ENCODE measurements at places on chromosomes 6 and 20.

- DNase-seq, result no peak
Measured at GRCh38 chr6:74170118-74170517, 474.1 kb downstream of the CD109 start.

GRCh38 chr6:36514554-36515456 is 32.5 kb downstream of the STK38 start:
- DNase-seq, result no peak

DNA sequence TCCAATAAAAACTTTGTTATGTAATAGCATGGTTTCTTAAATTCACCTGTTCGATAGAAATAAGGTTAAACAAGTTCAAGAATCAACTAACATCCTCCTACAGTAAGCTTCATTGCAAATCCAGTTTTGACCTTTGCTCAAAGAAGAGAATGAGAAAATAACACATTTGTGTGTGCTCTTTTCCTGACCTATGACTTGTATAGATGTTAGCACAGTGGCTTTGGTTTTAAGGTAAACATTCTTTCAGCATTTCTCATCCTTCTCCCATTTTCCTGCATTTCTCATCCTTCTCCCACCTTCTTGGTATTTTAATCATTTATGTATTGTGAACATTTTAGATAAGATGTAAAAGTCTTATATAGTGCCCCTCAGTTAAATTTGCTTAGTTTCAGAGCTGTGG is 73.9 kb downstream of the PLCB1 start:
- no peak for DNase-seq

- DNase-seq, result no peak
Measured at GRCh38 chr20:61927826-61928541, 137.7 kb downstream of the TAF4 start.

DNA sequence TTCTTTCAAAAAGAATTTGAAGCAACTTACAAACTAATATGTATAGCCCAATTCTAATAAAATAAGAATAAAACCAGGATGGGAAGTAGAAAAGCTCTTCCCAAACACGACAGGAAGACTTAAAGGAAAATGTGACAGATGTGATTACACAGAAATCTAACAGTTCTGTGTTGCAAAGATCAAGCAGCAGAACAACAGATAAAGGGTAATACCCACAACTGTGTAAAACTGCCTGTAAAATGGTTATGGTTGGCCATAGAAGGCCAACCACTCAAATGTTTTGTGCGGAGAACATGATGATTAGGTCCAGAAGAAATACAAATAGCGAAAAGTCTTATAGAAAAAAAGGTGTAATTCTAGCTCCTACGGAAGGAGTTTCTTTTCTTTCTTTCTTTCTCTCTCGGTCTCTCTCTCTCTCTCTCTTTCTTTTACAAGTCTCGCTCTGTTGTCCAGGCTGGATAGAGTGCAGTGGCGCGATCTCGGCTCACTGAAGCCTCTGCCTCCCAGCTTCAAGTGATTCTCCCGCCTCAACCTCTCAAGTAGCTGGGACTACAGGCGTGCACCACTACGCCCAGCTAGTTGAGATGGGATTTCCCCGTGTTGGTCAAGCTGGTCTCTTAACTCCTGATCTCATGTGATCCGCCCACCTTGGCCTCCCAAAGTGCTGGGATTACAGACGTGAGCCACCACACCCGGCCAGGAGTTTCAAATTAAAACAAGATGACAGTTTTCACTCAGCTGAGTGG is 128.5 kb downstream of the QRSL1 start:
- DNase-seq, result no peak

GRCh38 chr6:113936093-113936934 is 34.6 kb downstream of the HDAC2 start:
- peak; percentile 74 for DNase-seq

GRCh38 chr20:44532981-44533331 is 11.1 kb upstream of the SERINC3 start:
- no peak for DNase-seq

DNA sequence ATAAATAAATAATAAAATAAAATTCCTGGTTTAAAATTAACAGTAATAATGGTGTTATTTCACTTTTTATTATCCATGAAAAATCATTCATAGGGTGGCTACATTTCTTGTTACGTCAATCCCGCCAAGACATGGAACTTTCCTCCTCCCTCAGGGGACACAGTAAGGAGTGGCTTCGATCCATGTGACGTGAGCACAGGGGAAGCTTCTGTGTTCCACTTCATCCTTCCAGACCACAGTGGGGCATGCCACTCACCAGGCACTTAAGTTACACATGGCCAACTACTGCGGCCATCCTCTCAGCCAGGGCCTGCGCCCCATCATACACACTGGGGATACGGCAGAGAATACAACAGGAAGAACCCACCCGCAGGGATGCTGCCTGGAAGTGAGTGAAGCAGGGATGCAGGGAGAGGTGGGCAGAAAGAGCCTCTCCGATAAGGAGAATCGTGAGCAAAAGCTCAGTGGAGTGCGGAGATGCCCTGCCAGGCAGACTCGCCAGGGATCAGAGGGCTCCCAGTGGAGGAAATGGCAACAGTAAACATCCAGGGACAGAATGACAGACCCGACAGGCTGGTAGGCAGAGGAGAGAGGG is 75.3 kb downstream of the ATP9A start:
- no peak for DNase-seq

DNA sequence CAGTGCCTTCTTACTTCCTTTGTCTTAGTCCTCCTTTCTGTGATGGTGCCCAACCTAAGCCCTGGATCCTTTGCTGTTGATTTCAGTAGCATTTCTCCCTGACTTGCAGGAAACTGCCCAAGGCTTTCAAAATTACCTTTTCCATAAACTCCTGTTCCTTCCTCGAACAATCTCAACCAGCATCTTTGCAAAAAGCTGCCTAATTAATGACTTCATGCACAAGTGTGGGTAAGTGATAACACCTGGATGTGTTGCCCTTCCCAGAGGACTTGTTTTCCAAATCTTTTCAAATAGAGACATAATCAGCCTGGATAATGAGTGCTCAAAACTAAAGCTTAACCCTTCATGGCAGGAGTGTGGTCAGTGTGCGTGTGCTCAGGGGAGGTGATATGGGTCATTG is 118.0 kb downstream of the PCSK2 start:
- no peak for DNase-seq

- DNase-seq, result peak; percentile 61
Measured at GRCh38 chr6:32196682-32197616, 4.5 kb upstream of the GPSM3 start.

DNA sequence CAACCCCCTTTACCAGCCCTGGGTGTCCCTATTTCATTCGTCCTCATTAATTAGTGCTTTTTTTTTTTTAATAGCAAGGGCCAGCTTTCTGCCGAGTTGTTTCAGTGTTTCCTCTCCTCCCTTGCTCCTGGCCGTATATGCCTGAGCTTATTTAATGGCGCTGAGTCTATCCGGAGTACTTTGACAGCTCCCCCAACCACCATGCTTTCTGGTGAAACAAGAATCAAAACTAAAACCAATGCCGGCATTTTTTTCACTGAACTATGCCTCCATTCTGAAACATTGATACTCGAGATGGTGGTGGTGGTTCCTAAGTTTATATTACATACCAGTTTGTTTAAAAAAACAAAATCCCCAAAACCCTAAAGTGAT is 1.2 kb downstream of the DCBLD1 start:
- DNase-seq, result peak; percentile 46

GRCh38 chr6:42407379-42407778 is 44.3 kb downstream of the TRERF1 start:
- peak; percentile 86 for DNase-seq

DNA sequence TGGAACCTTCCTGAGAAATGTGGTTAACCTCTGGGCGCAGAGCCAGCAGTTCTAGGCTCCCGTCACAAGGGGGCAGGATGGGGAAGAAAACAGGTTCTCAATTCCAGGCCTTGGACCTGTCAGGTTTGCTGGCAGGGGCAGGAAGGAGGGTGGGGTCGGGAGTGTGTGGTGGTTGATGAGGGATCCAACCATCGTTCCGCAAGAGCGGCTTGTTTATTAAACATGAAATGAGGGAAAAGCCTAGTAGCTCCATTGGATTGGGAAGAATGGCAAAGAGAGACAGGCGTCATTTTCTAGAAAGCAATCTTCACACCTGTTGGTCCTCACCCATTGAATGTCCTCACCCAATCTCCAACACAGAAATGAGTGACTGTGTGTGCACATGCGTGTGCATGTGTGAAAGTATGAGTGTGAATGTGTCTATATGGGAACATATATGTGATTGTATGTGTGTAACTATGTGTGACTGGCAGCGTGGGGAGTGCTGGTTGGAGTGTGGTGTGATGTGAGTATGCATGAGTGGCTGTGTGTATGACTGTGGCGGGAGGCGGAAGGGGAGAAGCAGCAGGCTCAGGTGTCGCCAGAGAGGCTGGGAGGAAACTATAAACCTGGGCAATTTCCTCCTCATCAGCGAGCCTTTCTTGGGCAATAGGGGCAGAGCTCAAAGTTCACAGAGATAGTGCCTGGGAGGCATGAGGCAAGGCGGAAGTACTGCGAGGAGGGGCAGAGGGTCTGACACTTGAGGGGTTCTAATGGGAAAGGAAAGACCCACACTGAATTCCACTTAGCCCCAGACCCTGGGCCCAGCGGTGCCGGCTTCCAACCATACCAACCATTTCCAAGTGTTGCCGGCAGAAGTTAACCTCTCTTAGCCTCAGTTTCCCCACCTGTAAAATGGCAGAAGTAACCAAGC is 29.6 kb downstream of the SRSF3 start:
- peak; percentile 87 for DNase-seq

DNA sequence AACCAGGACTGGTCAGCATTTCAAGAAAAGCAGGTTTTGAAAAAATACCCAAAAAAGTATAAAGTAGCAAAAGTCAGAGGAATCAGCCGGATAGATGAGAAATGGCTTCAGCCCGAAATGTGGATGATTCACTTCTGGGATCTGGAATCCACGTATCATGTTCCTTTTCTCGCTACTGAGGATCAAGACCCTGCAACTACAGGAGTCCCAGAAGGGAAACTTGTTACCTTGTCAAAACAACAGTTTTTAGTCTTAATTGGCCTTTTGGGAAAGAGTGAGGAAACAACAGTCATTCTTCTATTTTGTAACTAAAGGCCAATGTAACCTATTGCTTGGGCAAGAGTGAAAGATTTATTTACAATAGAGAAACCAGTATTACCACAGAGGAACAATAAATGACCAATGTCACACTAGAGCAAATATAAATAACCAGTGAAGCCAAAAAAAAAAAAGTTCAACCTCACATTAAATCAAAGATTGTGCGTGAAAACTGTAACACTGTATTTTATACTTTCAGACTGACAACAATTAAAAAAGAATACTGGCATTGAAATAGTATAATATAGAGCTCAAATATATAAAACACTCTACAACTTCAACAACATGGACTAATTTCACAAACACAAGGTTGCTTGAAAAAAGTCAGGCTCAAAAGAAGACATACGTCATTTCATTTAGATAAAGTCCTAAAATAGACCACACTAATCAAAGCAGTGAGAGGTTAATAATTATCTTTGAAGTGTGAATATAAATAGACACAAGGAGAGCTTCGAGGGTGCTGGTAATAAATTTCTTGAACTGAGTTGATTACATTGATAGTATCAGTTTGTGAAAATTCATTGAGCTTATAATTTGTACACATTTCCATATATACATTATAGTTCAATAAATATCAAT is 116.2 kb downstream of the GFRAL start:
- no peak for DNase-seq

DNA sequence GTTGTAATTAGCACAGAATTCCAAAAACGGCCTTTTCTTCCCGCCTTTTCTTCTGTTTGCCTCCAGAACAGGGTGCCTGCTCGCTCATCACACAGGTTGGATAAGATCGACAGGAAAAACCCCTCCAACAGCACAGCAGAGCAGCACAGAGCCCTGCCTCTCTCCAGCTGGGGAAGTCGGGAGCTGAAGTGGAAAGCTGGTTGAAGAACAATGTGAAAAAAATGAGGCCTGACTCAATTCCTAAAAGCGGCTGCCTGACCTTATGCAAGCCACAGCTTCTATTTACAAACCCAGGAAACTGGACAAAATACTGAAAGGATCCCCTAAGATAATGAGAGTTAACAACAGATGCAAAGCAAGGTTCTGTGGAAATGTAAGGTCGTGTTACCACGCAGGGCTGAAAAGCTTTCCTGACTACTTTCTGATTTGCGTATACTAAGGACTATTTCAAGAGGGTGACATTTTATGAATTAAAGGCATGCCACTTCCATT is 116.9 kb downstream of the TTLL2 start:
- DNase-seq, result no peak

GRCh38 chr6:163668061-163668426 is 253.5 kb downstream of the QKI start:
- DNase-seq, result no peak

DNA sequence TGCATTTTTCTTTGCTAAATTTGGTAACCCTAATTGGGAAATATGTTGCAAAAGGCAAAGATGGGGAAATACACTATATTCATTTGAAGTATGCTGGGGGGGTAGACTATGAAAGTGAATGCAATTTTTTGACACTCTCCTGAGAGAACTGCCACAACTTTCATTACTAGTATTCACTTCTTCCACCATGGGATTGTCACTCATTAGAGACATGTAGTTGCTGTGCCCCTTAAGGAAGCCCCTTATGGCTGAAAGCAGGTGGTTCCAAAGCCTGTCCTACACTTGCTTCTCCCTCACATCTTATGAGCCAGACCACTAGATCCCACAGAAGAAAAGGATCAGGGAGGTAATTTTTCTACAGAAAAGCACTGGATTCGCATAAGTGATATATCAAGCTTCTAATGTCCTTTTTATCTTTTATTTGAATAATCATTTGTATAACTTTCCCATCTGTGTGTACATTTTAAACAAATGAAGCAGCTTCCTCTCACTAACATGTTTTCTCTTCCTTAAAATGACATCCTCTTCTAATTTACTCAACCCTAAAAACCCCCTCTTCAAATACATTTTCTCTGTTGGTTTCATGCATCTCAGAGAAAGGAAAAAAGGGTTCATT is 83.8 kb downstream of the GCLC start:
- DNase-seq, result peak; percentile 90

- no peak for DNase-seq
Measured at GRCh38 chr20:20637998-20638725, 74.3 kb downstream of the RALGAPA2 start.

- no peak for DNase-seq
Measured at GRCh38 chr20:45020236-45020886, 54.0 kb downstream of the STK4 start.

GRCh38 chr20:36063916-36064657 is 90.5 kb upstream of the EPB41L1 start:
- DNase-seq, result no peak
